Transverse colon (tissue), 4 donors: ENCODE measurements at places on chromosomes 5 and 9. TPM values are rescaled to one million over a fixed set of nuclear protein-coding genes. Genes with fewer than 3 reads are reported as not detected.

The NME5 gene
- total RNA-seq: not detected

GRCh38 chr5:170819824-170820223 is 36.3 kb downstream of the GABRP start:
- no peaks in the 10 kb centered on the region for H3K36me3 ChIP-seq
- no peak for DNase-seq
- no peaks in the 10 kb centered on the region for H3K27me3 ChIP-seq
- H3K27ac ChIP-seq: no peak overlapping the region
- no peaks in the 10 kb centered on the region for H3K4me1 ChIP-seq

DNA sequence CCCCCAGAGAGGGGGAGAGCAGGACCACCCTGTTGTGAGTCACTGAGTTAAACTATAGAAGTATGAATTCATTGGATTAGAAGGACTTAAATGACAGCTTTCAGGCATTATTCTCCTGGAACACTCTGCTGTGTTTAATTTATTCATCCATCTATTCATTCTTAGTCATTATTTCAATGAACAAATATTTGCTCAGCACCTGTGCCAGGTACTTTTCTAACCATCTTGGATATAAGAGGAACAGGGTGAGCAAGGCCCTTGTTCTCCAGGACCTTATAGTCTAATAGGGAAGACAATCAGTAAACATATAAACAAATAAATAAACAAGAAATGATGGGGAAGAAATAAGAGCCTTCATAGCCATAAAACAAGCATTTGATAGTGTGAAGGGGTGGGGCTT is 483.9 kb upstream of the BRINP1 start:
- H3K27me3 ChIP-seq: no peaks in the 10 kb centered on the region
- H3K36me3 ChIP-seq: no peaks in the 10 kb centered on the region
- DNase-seq: no peak

DNA sequence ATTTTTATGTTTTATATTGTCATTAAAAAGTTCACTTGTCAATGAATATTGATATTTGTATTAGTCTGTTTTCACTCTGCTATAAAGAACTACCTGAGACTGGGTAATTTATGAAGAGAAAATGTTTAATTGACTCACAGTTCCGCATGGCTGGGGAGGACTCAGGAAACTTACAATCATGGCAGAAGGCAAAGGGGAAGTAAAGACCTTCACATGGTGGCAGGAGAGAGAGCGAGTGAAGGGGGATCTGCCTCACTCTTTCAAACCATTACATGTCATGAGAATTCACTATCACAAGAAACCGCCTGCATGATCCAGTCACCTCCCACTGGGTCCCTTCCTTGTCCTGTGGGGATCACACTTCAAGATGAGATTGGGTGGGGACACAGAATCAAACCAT is 27.4 kb downstream of the SRD5A1 start:
- peaks cover 12% of the 10 kb centered on the region for H3K36me3 ChIP-seq
- DNase-seq: no peak
- H3K4me1 ChIP-seq: no peaks in the 10 kb centered on the region
- H3K4me3 ChIP-seq: no peak overlapping the region
- H3K27ac ChIP-seq: no peak overlapping the region
- H3K27me3 ChIP-seq: no peaks in the 10 kb centered on the region

GRCh38 chr5:141491323-141492167 is 2.7 kb downstream of the PCDHGC5 start:
- no peak for DNase-seq
- H3K4me1 ChIP-seq: no peaks in the 10 kb centered on the region

GRCh38 chr9:114186605-114187289 is 31.4 kb downstream of the COL27A1 start:
- no peak for DNase-seq
- no peaks in the 10 kb centered on the region for H3K36me3 ChIP-seq
- H3K4me3 ChIP-seq: no peak overlapping the region
